ENCODE measurements at places on chromosomes 3 and 15.

GRCh38 chr3:66276705-66277274, 56.0 kb downstream of the SLC25A26 start:
- peak; percentile 46 for DNase-seq

GRCh38 chr3:72345980-72346379, 502.3 kb downstream of the SHQ1 start:
- no peak for DNase-seq

GRCh38 chr15:49844390-49844789, 223.5 kb downstream of the DTWD1 start:
- no peak for DNase-seq

GRCh38 chr3:56772952-56773938, 28.5 kb downstream of the ARHGEF3 start:
- DNase-seq, result no peak

DNA sequence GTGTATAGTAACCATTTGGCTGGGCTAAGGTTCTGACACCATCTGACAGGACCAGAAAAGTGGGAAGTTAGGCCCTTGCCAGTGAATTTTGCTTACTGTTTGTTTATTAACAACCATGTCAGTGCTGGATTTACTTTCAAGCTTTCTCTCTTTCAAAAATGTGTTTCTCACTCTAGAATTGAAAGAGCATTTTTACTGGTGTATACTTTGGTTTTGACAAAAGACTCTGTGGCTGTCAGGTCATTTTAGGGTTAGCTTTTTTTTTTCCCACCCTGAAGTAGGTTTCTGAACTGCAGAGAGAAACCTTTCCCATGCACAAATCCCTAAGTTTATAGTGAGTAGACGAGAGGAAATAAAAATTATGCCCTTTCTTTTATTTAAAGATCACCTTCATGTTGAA, 230.0 kb upstream of the TBC1D5 start:
- DNase-seq, result no peak
